Neural progenitor cell (in vitro differentiated cells): ENCODE measurements at places on chromosomes 6 and 20. TPM values are rescaled to one million over a fixed set of nuclear protein-coding genes. Genes with fewer than 3 reads are reported as not detected.

GRCh38 chr6:111230351-111231089 lies 143.2 kb downstream of the SLC16A10 start:
- DNase-seq: no peak

GRCh38 chr20:49704932-49705336 lies 8.7 kb downstream of the B4GALT5 start:
- DNase-seq: no peak

DNA sequence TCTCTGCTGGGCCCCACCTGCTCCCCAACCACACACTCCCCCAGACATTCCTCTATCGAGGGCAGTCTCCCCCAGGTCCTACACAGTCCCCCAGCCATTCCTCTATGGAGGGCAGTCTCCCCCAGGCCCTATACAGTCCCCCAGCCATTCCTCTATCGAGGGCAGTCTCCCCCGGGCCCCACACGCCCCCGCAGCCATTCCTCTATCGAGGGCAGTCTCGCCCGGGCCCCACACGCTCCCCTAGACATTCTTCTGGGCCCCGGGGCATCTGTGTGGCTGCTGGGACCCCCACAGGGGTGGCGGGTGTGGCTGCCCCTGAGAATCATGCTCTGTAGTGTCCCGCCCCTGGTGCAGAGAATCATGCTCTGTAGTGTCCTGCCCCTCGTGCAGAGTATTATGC lies 43.6 kb upstream of the BHLHE23 start:
- no peak for DNase-seq

Gene SCGN
- total RNA-seq: not detected in 2 replicates

Gene PCK1
- total RNA-seq: not detected in 2 replicates

Gene GGTLC1
- not detected in 2 replicates for total RNA-seq

Gene TBX18
- not detected in 2 replicates for total RNA-seq

Gene DYNLT2
- 3.3 and 4.7 TPM in 2 replicates for total RNA-seq

Gene BIRC7
- not detected in 2 replicates for total RNA-seq

Gene PXDC1
- 1.5 and 2.0 TPM in 2 replicates for total RNA-seq

- peak; percentile 47 for DNase-seq
Observed at GRCh38 chr6:19715167-19715551, 122.0 kb upstream of the ID4 start.

Gene KHDC1L
- 1.9 and 2.1 TPM in 2 replicates for total RNA-seq

- no peak for DNase-seq
Observed at GRCh38 chr6:27148404-27148795, 99.1 kb upstream of the PRSS16 start.

Gene SIRPD
- not detected in 2 replicates for total RNA-seq

GRCh38 chr20:39886650-39887190 lies 802.3 kb downstream of the MAFB start:
- DNase-seq: no peak

- no peak for DNase-seq
Observed at GRCh38 chr20:843912-844311, 10.4 kb downstream of the FAM110A start.

DNA sequence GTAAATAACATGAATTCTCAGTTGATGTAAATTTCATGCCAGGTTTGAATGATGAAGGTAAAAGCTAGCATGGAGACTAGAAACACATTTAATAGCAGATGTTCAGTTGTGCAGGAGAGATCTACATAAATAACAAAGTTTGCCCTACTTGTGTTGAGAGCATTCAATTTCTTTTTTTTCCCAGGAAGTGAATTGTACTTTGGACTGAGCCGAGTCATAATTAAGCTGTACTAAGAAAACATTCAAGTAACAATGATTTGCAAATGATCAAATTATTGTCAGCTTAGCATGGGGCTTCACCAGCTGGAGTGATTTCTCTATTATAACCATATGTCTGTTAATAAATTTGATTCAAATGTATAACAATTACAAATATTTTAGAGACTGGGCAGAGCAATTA lies 893.5 kb upstream of the MAP3K7 start:
- DNase-seq: no peak

Gene HLA-G
- total RNA-seq: not detected in 2 replicates

DNA sequence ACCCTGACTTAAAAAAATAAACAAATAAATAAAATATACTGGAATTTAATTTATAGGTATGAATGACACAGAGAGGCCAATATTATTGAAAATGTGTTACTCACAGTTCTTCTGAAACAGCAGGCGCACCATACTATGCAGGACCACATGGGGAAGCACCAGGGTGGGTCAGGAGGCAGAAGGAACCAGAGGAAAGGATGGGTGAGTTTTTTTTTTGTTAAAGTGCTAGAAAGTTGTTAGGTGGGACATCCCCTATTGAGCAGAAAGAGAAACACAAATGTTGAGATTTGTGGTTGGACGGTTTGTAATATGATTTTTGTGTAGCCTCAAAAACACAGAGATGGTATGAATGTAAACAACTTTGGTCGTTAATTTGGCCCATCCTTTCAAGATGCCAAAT lies 26.0 kb downstream of the PTPRA start:
- DNase-seq: no peak

DNA sequence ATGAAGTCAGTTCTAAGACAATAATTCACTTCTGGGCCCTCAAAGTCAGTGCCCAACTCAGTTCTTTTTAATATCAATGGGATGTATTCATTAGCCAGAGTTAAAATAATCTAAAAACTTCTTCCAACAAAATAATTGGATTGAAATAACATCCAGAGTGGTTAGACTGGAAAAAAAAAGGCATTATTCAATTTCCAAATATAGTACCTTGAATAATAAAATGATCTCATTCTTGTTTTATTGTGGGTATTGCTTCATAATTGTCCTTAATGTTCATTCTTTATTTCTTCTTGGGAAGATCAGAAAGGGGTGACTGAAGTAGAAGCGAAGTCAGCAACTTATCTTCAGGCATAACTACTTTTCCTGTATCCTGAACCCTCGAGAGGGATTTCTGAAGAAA lies 85.1 kb upstream of the JARID2 start:
- DNase-seq: no peak

Gene GMPR
- not detected in 2 replicates for total RNA-seq

Gene COL21A1
- total RNA-seq: 0.43 and 0.95 TPM in 2 replicates

Gene DDX39B
- total RNA-seq: 493 and 913 TPM in 2 replicates
